ENCODE measurements at places on chromosomes 13 and 19.

DNA sequence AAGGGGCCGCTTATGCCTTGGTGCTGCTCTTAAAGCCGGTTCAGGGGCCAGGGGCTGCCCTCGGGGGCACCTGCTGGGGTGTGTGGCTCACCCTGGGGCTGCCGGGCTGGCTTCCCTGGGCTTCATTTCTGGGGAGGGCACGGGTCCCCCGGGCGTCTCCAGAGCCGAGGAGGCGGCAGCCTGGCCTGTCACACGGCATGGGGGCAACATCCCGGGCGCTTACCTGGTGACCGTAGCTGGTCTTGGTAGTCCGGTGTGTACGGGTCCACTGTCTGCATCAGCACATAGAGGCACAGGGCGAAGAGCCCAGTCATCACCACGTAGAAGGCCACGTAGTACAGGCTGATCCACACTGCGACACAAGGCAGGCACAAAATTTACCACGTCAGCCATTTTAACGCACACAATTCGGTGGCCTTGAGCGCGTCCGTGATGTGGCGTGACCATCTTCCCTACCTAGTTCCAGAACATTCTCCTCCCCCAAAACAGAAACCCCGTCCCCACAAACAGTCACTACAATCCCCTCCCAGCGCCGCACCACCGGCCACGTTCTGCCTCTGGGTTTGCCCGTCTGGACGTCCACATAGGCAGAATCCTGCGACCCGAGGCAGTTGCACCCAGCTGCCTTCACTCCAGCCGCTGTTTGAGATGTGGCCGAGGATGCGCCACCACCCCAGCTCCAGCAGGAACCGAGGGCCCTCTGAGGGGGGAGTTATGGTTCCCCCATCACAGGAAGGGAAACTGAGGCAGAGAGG, 3.2 kb downstream of the ATP4B start:
- DNase-seq = no peak

DNA sequence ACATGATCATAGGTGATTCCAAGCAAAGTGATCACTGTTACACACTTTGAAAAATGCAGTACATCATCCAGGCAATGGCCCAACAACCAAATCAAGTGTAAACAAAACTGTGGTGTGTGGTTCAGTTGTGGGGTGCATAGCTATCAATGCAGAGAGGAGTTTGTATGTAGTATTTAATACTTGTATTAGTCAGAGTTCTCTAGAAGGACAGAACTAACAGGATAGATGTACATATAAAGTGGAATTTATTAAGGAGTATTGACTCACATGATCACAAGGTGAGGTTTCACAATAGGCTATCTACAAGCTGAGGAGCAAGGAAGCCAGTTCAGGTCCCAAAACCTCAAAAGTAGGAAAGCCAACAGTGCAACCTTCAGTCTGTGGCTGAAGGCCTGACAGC, 249.3 kb upstream of the HTR2A start:
- DNase-seq = no peak

- DNase-seq = no peak
Measured at GRCh38 chr19:1647501-1648458, 4.6 kb downstream of the TCF3 start.

DNA sequence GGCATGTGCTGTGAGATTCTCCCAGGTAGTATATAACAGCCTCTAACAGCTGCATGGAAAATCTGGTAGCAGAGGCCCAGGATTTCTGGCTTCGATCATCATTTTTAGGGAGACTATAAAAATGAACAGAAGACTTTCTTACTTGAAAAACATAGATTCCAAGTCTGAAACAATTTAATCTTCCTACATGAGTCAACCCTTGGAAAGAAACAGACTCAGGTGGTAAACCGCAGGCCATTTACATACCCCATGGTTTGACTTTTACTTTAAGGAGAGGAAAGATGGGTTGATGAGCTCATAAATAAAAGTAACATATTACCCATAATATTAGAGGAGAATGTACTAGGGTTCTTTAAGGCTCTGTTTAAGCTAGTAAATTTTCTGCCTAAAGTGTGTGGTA, 121.6 kb downstream of the CYSLTR2 start:
- no peak for DNase-seq

DNA sequence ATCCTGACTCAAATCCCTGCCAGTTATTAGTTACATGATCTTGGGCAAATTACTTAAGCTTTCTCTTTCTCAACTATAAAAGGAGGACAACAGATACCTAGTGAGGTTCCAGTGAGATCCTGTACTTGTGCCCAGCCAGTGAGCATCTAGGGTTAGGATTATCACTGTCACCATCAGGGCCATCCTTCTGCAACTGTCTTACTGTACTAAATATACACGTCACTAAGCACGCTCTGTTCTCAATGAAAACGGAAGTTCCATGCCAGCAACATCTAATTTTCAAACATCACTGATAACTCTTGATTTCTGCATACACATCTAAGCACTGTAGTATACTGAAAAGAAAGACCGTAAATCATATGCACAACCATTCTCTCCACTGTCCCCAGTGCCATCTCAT, 70.0 kb downstream of the FOXO1 start:
- no peak for DNase-seq

DNA sequence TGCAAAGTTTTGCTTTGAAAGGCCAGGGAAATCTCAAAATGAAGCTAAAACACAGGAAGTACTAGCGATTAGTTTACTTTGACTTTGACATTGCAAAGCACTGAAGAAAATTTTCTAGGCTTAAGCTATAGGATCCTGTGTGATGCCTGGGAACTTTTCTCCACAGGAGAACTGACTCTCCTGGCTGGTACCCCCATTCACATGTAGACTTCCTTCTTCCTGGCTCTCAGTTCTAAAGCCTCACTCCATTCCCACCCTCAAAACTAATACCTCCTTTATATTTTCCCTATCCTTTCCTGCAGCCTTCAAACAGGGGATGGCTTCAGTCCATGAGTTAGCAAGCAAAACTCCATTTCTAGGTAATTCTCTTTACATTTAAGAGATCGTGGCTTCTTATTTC, 189.5 kb downstream of the SLITRK1 start:
- DNase-seq = no peak

GRCh38 chr19:38148337-38148736, 75.7 kb downstream of the DPF1 start:
- no peak for DNase-seq

- DNase-seq = no peak
Measured at GRCh38 chr19:42122691-42123607, 9.3 kb downstream of the POU2F2 start.

GRCh38 chr13:71408416-71408815, 458.6 kb downstream of the DACH1 start:
- DNase-seq = no peak
